ENCODE measurements at places on chromosomes 3 and 15.

GRCh38 chr3:57927916-57928315 lies 80.3 kb upstream of the FLNB start:
- H3K27me3 ChIP-seq: no peaks in the 10 kb centered on the region
- no peak overlapping the region for H3K27ac ChIP-seq
- H3K4me1 ChIP-seq: no peaks in the 10 kb centered on the region
- H3K4me3 ChIP-seq: no peak overlapping the region
- no peaks in the 10 kb centered on the region for H3K36me3 ChIP-seq

GRCh38 chr15:85597155-85597815 lies 197.4 kb downstream of the KLHL25 start:
- no peaks in the 10 kb centered on the region for H3K27me3 ChIP-seq
- H3K4me3 ChIP-seq: no peak overlapping the region
- no peak for DNase-seq
- H3K27ac ChIP-seq: no peak overlapping the region

DNA sequence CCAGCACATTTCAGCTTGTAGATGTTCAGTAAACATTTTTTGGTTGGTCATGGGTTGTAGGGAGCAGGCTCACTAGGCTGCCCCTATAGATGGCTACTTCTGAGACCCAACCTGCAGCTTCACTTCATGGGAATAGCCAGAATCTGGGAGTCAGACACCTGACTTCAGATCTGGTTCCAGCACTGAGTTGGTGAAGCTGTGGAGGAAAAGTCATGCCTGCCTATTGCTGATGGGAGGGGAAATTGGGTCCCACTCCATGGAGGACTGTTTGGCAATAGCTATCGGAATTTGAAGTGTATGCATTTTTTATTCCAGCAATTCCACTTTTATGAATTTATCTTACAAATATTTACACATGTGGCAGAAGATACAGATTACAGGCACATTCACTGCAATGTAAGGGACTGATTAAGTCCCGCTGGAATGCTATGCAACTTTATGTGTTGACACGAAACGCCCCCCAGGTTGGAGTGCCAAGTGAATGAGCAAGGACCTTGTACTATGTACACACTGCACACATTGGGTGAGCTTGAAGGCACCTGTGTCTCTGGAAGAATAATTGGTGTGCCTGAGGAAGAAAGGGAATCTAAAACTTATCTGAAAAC lies 7.8 kb upstream of the CCR1 start:
- no peak for DNase-seq
- no peaks in the 10 kb centered on the region for H3K36me3 ChIP-seq
- H3K27me3 ChIP-seq: no peaks in the 10 kb centered on the region
- H3K27ac ChIP-seq: no peak overlapping the region
- no peaks in the 10 kb centered on the region for H3K4me1 ChIP-seq

DNA sequence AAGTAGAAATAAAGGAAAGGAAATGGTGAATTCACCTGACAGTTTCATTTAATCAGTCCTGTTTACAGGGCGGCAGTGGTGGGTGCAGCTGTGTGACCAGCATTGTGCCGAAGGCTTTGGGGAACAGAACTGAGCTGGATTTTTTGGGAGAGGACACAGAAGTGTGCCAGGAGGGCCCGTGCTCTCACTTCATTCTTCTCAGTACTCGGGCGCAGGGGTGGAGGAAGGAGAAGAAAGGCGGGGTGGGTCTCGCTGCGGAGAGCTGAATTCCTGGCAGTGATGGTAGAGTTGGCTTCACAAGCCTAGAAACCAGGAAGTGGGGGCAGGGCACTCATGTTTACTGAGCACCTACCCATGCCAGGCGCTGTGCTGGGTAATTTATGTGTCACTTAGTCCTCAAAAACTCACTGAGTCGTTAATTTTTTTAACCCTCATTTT lies 64.6 kb downstream of the CRTC3 start:
- H3K4me1 ChIP-seq: no peaks in the 10 kb centered on the region
- no peak overlapping the region for H3K4me3 ChIP-seq
- no peaks in the 10 kb centered on the region for H3K27me3 ChIP-seq

- no peaks in the 10 kb centered on the region for H3K36me3 ChIP-seq
- H3K4me3 ChIP-seq: no peak overlapping the region
- no peak overlapping the region for H3K27ac ChIP-seq
- no peaks in the 10 kb centered on the region for H3K4me1 ChIP-seq
- no peaks in the 10 kb centered on the region for H3K27me3 ChIP-seq
- no peak for DNase-seq
These were observed 8.5 kb downstream of the CKMT1A start for GRCh38 chr15:43702174-43702573.

DNA sequence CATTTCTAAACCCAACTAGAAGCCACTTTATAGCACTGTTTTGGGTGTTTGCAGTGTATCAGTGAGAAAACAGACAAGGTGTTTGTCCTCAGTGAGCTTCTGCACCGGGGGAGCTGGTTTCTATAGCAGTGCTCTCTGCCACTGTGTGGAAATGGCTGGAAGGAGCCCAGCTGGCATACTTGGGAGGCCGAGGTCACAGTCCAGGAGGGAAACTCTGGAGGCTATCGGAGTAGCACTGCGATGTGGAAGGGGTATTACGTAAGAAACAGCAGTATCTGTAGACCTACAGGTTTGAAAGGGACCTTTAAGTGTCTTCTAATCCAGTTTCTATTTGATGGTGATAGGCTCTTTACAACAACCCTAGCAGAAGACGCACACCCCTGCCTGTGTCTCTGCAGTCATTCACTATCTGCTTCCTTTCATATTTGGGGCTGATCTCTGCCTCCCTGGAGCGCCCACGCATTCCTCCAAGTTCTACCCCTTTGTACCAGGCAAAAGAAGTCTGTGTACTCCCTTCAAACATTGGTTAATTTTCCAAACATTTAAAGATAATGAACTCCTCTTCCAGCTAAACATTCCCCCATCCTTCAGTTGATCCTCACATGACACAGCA lies 87.4 kb upstream of the ADAMTS17 start:
- DNase-seq: no peak
- H3K27me3 ChIP-seq: no peaks in the 10 kb centered on the region
- H3K36me3 ChIP-seq: no peaks in the 10 kb centered on the region
- no peaks in the 10 kb centered on the region for H3K4me1 ChIP-seq

DNA sequence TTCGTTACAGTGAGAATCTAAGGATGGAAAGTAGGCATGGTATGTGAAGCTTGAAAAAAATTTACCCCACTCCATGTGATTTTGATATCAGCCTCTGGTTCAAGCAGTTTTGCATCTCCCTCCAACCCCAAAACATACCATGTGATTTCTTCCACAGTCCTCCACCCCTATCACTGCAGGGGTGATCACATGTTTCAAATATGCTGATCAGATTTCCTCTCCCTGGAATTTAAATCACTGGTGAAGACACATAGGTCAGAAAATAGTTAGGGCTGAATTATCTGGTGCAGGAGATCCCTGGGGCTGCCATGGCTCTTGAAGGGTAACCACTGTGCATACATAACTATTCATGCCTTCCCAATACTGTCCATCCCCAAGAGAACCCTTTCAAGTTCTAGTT lies 119.7 kb upstream of the THRB start:
- H3K27me3 ChIP-seq: no peaks in the 10 kb centered on the region
- H3K27ac ChIP-seq: no peak overlapping the region
- H3K4me1 ChIP-seq: no peaks in the 10 kb centered on the region
- H3K4me3 ChIP-seq: no peak overlapping the region
- no peaks in the 10 kb centered on the region for H3K36me3 ChIP-seq

GRCh38 chr3:108474581-108474980 lies 35.8 kb downstream of the MYH15 start:
- no peaks in the 10 kb centered on the region for H3K4me1 ChIP-seq
- DNase-seq: no peak
- H3K4me3 ChIP-seq: no peak overlapping the region
- H3K36me3 ChIP-seq: no peaks in the 10 kb centered on the region

DNA sequence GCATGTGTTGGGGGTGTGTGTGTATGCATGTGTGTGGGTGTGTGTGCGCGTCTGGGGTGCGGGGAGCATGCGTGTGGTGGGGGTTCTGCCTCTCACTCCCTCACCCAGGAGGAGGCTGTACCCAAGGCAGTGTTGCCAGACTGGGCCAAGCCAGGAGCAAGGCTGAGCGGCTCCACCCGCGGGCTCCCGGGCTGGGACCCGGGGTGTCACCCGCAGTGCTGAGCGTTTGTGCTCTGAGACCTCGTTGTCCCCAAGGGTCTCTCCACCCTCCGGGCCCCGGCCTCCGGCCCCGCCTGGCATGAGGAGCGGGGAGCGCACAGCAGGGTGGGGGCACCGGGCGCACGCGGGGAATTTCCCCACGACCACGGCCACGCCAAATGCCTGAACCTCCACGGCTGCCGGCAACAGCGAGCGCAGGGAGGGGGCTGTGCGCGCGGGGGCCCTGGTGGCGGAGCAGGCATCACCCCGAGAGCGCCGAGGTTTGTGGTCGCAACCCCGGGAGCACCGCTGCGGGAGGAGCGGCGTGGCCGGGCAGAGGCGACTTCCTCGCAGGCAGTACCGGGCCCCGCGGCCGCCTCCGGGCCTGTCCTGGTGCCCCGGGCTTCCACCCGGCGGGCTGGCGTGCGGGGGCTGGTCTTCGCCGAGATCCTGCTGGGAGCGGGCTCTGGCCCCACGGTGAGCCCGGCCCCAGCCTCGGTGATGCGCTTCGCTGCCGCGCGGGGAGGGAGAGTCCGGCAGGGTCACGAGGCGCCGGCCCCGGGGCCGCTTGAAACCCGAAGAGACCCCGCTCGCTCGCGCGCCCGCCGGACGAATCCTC lies 7.4 kb upstream of the OCA2 start:
- DNase-seq: no peak
- H3K27me3 ChIP-seq: peaks cover 2% of the 10 kb centered on the region
- peaks cover 17% of the 10 kb centered on the region for H3K4me1 ChIP-seq
- no peak overlapping the region for H3K27ac ChIP-seq

GRCh38 chr3:197692641-197693040 lies 44.1 kb downstream of the RUBCN start:
- peaks cover 61% of the 10 kb centered on the region for H3K36me3 ChIP-seq
- H3K4me3 ChIP-seq: no peak overlapping the region
- H3K27ac ChIP-seq: no peak overlapping the region
- no peak for DNase-seq
- H3K4me1 ChIP-seq: no peaks in the 10 kb centered on the region

GRCh38 chr3:119642746-119643473 lies 17.5 kb downstream of the POPDC2 start:
- no peaks in the 10 kb centered on the region for H3K36me3 ChIP-seq
- DNase-seq: no peak
- H3K4me3 ChIP-seq: no peak overlapping the region
- no peak overlapping the region for H3K27ac ChIP-seq

DNA sequence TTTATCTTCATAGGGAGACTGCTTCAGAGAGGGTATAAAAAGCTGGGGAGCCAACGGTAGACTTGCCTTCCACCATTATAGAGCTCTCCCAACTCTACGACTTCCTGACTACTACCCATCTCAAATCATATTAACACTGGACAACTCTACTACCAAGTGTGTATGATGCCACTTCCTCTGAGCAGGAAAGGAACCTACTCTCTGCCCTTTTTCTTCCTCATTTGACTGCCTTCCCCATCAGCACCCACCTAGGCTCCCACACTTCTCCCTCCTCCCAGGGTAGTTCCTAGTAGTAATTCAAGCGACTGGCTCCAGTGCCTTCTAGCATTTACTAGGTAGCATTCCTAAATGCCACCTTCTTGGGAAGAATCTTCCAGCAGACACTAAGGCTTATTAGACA lies 24.5 kb upstream of the TBL1XR1 start:
- DNase-seq: no peak
- no peaks in the 10 kb centered on the region for H3K36me3 ChIP-seq
- H3K4me3 ChIP-seq: no peak overlapping the region
- no peaks in the 10 kb centered on the region for H3K27me3 ChIP-seq
- H3K27ac ChIP-seq: no peak overlapping the region

DNA sequence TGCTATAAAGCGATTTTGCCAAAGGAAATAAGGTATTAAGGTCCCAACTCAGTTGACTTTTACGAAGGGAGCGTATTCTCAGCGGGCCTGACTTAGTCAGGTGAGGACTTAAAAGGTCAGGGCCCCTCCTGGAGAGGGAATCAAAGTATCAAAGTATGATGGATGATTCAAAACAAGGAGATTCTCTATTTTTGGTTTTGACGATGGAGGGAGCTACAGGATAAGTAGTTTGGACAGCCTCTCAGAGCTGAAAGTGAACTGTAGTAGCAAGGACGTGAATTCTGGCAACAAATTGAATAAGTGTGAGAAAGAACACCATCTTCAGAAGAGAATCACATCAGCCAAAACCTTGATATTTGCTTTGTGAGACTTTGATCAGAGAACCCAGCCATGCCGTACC lies 1186.5 kb downstream of the SI start:
- H3K27ac ChIP-seq: no peak overlapping the region
- no peaks in the 10 kb centered on the region for H3K4me1 ChIP-seq
- H3K36me3 ChIP-seq: no peaks in the 10 kb centered on the region
- no peaks in the 10 kb centered on the region for H3K27me3 ChIP-seq
- no peak overlapping the region for H3K4me3 ChIP-seq
- no peak for DNase-seq

GRCh38 chr3:179921500-179921899 lies 115.2 kb downstream of the PEX5L start:
- H3K4me1 ChIP-seq: no peaks in the 10 kb centered on the region
- no peak overlapping the region for H3K4me3 ChIP-seq
- H3K27me3 ChIP-seq: no peaks in the 10 kb centered on the region
- H3K36me3 ChIP-seq: no peaks in the 10 kb centered on the region
- DNase-seq: no peak

- no peaks in the 10 kb centered on the region for H3K4me1 ChIP-seq
- H3K27ac ChIP-seq: no peak overlapping the region
- H3K36me3 ChIP-seq: no peaks in the 10 kb centered on the region
- H3K27me3 ChIP-seq: no peaks in the 10 kb centered on the region
- DNase-seq: no peak
These were observed 490.3 kb upstream of the EPHA6 start for GRCh38 chr3:96324087-96324486.

- DNase-seq: no peak
- H3K27me3 ChIP-seq: no peaks in the 10 kb centered on the region
- no peaks in the 10 kb centered on the region for H3K4me1 ChIP-seq
- H3K36me3 ChIP-seq: no peaks in the 10 kb centered on the region
- peak overlapping the region; percentile 40 for H3K27ac ChIP-seq
These were observed 199.6 kb upstream of the SEMA6D start for GRCh38 chr15:47517737-47518136.

GRCh38 chr3:130517602-130518001 lies 625 bp downstream of the COL6A6 start:
- H3K4me1 ChIP-seq: peaks cover 7% of the 10 kb centered on the region
- DNase-seq: no peak
- H3K27me3 ChIP-seq: peaks cover 28% of the 10 kb centered on the region
- no peaks in the 10 kb centered on the region for H3K36me3 ChIP-seq
- no peak overlapping the region for H3K27ac ChIP-seq
- H3K4me3 ChIP-seq: peak overlapping the region; percentile 26

DNA sequence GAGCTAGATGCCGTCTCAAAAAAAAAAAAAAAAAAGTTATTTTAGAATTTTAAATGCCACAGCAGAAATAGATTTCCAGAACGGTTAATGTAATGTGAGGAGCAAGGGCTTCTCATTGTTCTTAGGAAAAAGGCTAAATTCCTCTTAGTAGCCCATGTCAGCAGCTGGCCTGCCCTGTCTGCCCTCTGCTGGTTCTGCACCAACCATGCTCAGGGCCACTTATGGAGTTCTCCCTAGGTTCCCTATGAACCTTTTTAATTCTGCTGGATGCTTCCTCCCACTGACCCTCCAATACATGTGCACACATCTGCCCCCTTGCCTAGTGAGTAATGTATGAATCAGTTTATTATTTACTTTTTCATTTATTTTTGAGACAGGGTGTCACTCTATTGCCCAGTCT lies 32.2 kb upstream of the DPPA4 start:
- no peak for DNase-seq
- no peaks in the 10 kb centered on the region for H3K27me3 ChIP-seq
- H3K27ac ChIP-seq: no peak overlapping the region
- no peaks in the 10 kb centered on the region for H3K4me1 ChIP-seq
- H3K4me3 ChIP-seq: no peak overlapping the region
- H3K36me3 ChIP-seq: no peaks in the 10 kb centered on the region
